ENCODE measurements at places on chromosomes 16 and 17.

DNA sequence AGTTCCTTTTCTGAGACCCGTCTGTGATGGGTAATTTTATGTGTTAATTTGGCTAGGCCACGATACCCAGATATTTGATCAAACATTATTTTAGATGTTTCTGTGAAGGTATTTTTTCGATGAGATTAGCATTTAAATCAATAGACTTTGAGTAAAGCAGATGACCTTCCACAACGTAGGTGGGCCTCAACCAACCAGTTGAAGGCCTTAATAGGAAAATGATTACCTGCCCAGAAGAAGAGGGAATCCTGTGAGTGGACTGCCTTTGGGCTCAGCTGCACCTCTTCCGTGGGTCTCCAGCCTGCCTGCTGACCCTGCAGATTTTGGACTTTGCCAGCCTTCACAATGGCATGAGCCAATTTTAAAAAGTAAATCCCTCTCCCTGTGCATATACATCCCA lies 61.6 kb upstream of the WSB1 start:
- no peak for DNase-seq

DNA sequence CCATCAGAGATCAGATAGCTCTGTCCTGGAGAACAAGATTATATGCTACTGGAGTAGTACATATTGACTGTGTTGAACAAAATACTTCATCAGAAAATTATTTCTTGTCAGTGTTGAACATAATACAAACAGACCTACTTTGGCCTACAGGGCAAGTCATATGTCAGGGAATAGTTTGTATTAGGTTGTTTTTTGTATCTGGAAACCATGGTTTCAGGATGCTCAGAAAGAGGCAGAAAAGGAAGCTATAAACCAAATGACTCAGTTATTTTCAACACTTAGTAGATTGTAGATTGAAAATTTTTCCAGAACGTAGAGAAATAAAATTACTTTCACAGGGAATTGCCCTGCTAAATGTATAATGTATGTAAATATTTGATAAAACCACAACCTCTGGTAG lies 198.4 kb downstream of the CYB561 start:
- DNase-seq = no peak

DNA sequence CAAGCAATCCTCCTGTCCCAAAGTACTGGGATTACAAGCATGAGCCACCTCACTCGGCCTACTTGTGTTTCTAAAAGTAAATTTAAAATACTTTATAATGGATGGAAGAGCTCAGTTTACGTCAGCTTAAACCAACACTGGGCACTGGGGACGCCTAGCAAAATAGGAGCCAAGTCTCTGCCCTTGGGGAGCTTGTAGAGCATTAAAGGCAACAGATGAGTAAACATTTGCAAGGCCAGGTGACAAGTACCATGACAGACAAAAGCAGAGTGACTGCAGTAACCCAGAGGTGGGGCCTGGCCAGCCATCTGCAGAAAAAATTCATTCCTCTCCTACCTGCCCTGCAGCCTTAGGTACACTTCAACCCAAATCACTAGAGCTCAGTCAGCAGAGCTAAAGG lies 12.1 kb upstream of the NLK start:
- no peak for DNase-seq

- no peak for DNase-seq
Observed at GRCh38 chr16:11142261-11142630, 113.8 kb downstream of the SOCS1 start.

DNA sequence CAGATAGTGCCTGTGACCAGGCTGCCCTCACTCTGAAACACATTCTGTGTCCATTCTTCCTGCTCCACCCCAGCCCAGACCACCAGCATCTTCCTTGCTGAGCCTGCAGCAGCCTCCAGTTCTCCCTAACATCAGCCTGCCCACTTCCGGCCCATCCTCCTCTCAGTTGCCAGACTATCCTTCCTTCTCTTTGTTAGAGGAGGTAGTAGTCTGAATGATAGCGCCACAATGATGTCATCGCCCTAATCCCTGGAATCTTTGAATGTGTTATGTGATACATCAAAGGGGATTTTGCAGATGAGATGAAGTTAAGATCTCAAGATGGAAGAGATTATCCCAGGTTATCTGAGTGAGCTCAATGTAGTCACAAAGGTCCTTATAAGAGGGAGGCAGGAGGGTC lies 3.2 kb upstream of the ZDHHC1 start:
- DNase-seq = no peak

DNA sequence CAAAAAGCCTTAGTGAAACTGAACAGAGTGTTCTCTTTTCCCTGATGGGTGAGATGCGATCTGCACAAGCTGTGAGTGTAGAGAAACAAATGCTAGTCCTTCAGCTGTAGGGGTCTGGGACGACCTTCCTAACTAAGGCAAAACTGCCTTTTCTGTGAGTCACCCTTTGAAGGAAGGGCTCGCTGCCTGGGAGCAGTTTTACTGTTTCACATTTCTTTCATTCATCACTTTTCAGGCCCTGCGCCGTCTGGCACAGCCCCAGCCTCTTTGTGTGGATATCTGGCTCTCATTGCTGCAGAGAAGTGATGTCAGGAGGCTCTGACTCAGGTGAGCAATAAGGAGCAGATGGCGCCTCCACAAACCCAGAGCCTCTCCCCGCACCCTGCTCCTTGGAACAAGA lies 57.4 kb downstream of the HS3ST3A1 start:
- DNase-seq = no peak
